ENCODE measurements at places on chromosomes 12 and 14. TPM values are rescaled to one million over a fixed set of nuclear protein-coding genes. Genes with fewer than 3 reads are reported as not detected.

Gene SDR39U1
- total RNA-seq = 74.7 TPM

Gene C12orf75
- total RNA-seq = 17.0 TPM

Gene PLEKHG7
- total RNA-seq = not detected

Gene SLC17A8
- total RNA-seq = not detected

Gene CLEC1A
- not detected for total RNA-seq

Gene GYS2
- not detected for total RNA-seq

Gene SMCO3
- not detected for total RNA-seq

Gene CLEC6A
- total RNA-seq = not detected

Gene SMARCC2
- 104 TPM for total RNA-seq

Gene FZD10
- total RNA-seq = not detected

Gene STXBP6
- not detected for total RNA-seq

Gene KRT3
- not detected for total RNA-seq

GRCh38 chr14:97021001-97021400, 223.8 kb downstream of the VRK1 start:
- DNase-seq = no peak
- H3K27me3 ChIP-seq = peaks cover 10% of the 10 kb centered on the region
- H3K27ac ChIP-seq = no peak overlapping the region
- H3K4me1 ChIP-seq = peaks cover 14% of the 10 kb centered on the region
- no peak overlapping the region for H3K4me3 ChIP-seq

- no peaks in the 10 kb centered on the region for H3K27me3 ChIP-seq
- peaks cover 24% of the 10 kb centered on the region for H3K4me1 ChIP-seq
- no peaks in the 10 kb centered on the region for H3K36me3 ChIP-seq
- H3K27ac ChIP-seq = no peak overlapping the region
- H3K4me3 ChIP-seq = no peak overlapping the region
Measured at GRCh38 chr12:89225401-89225800, 126.9 kb downstream of the DUSP6 start.

GRCh38 chr12:2826721-2827515, 7.9 kb downstream of the NRIP2 start:
- no peaks in the 10 kb centered on the region for H3K27me3 ChIP-seq
- H3K27ac ChIP-seq = no peak overlapping the region
- no peak overlapping the region for H3K4me3 ChIP-seq

GRCh38 chr12:75205558-75205957, 4.1 kb downstream of the KCNC2 start:
- H3K36me3 ChIP-seq = no peaks in the 10 kb centered on the region
- no peak overlapping the region for H3K4me3 ChIP-seq
- no peak for DNase-seq
- H3K4me1 ChIP-seq = peaks cover 14% of the 10 kb centered on the region
- H3K27ac ChIP-seq = no peak overlapping the region

GRCh38 chr12:52359621-52360061, 7.6 kb downstream of the KRT85 start:
- peaks cover 17% of the 10 kb centered on the region for H3K4me1 ChIP-seq
- no peak overlapping the region for H3K4me3 ChIP-seq
- no peaks in the 10 kb centered on the region for H3K27me3 ChIP-seq
- H3K36me3 ChIP-seq = no peaks in the 10 kb centered on the region

DNA sequence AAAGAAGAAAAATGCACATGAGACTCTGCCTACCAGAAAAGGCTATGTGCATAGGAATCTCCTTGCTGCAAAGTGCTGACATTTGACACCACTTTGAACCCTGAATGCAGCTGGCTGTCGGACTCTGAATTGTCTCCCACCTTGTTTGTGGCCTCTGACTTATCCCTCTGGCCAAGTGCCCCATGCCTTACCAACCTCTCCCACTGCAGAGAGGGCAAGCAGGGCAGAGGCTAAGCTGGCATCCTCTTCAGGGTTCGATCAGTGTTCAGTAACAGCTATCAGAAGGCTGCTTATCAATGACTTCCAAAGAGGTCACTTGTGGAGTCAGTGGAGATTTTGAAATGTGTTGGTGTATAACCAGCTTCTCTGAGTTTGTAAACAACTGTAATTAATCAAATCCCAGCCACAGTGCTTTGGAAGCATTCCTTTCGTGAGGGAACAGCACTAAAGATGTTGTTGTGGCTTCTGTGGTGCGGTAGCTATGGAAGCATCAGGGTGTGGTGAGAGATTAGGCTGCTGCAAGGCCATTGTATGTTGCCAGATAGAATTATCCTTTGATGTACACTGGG, 22.6 kb upstream of the BMP4 start:
- no peak for DNase-seq
- no peak overlapping the region for H3K27ac ChIP-seq
- peaks cover 6% of the 10 kb centered on the region for H3K27me3 ChIP-seq
- H3K4me3 ChIP-seq = no peak overlapping the region
- no peaks in the 10 kb centered on the region for H3K36me3 ChIP-seq

DNA sequence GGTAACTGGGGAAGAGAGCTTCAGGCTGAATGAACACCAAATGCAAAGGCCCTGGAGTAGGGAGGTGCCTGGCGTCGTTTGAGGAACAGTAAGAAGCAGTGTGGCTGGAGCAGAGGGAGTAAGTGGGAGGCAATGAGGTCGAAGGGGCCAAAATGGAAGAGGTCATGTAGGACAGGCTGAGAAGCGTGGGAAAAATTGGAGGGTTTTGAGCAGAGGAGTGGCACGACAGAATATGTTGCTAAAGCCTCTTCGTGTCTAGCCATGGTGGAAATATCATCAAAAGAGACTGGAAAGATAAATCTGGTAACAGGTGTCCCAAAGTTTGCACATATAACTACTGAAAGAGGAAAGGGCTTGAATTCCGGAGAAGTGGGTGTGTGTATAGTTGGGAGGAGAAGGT, 1.9 kb downstream of the TRIM9 start:
- peaks cover 5% of the 10 kb centered on the region for H3K27me3 ChIP-seq
- H3K27ac ChIP-seq = no peak overlapping the region
- H3K4me1 ChIP-seq = peaks cover 25% of the 10 kb centered on the region
- no peaks in the 10 kb centered on the region for H3K36me3 ChIP-seq
- H3K4me3 ChIP-seq = no peak overlapping the region
- no peak for DNase-seq

GRCh38 chr12:96131230-96131788, 62.9 kb upstream of the ELK3 start:
- H3K4me3 ChIP-seq = no peak overlapping the region
- H3K27ac ChIP-seq = no peak overlapping the region
- no peaks in the 10 kb centered on the region for H3K27me3 ChIP-seq
- DNase-seq = no peak

DNA sequence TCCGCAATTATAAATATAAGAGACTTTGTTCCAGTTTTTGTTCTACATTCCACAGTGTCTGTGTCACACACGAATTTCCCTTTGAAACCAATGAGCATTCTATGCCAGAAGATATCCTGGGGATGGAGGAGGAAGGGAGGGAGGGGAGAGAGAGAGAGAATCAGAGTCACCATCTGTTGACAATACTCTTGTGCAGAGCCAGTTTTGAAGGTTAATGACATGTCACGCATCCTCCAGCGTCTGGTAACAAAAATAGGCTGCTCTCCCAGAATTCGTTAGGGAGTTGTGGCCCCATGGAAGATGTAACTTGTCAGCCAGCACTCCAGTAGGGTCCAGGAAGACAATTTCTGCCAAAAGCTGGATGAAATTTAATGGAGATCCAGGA, 213.5 kb upstream of the KRR1 start:
- no peak for DNase-seq
- H3K27me3 ChIP-seq = no peaks in the 10 kb centered on the region
- H3K4me1 ChIP-seq = peaks cover 13% of the 10 kb centered on the region
- no peaks in the 10 kb centered on the region for H3K36me3 ChIP-seq

DNA sequence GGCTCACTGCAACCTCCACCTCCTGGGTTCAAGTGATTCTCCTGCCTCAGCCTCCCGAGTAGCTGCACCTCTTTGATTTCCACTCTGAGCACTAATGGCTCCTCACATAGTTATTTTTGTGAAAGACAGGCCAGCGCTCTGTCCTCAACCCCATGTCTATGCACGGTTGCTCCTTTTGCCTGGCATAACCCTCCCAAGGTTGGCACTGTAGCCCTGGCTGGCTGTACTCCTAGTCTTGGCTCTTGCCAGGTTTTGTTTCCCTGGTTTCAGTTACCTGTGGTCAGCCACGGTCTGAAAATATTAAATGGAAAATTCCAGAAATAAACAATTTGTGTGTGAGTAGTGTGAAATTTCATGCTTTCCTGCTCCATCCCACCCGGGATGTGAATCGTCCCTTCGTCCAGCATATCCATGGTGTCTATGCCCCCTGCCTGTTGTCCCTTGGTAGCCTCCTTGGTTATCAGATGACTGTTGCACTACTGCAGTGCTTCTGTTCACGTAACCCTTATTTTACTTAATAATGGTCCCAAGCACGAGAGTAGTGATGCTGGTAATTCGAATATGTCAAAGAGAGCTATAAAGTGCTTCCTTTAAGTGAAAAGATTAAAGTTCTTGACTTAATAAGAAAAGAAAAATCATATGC, 12.3 kb upstream of the DCD start:
- peaks cover 8% of the 10 kb centered on the region for H3K27me3 ChIP-seq
- H3K27ac ChIP-seq = no peak overlapping the region
- no peak for DNase-seq
- no peak overlapping the region for H3K4me3 ChIP-seq
- H3K4me1 ChIP-seq = no peaks in the 10 kb centered on the region

GRCh38 chr14:39094515-39094914, 8.5 kb downstream of the SEC23A start:
- no peak for DNase-seq
- no peak overlapping the region for H3K4me3 ChIP-seq
- H3K4me1 ChIP-seq = peaks cover 10% of the 10 kb centered on the region
- no peak overlapping the region for H3K27ac ChIP-seq

- DNase-seq = no peak
- peaks cover 10% of the 10 kb centered on the region for H3K27me3 ChIP-seq
- H3K36me3 ChIP-seq = no peaks in the 10 kb centered on the region
- no peaks in the 10 kb centered on the region for H3K4me1 ChIP-seq
Measured at GRCh38 chr12:15209782-15210181, 11.4 kb downstream of the RERG start.

GRCh38 chr12:47900131-47901062, 4.4 kb downstream of the VDR start:
- no peak for DNase-seq
- H3K36me3 ChIP-seq = no peaks in the 10 kb centered on the region
- peaks cover 71% of the 10 kb centered on the region for H3K4me1 ChIP-seq
- H3K27me3 ChIP-seq = no peaks in the 10 kb centered on the region
- H3K27ac ChIP-seq = no peak overlapping the region

DNA sequence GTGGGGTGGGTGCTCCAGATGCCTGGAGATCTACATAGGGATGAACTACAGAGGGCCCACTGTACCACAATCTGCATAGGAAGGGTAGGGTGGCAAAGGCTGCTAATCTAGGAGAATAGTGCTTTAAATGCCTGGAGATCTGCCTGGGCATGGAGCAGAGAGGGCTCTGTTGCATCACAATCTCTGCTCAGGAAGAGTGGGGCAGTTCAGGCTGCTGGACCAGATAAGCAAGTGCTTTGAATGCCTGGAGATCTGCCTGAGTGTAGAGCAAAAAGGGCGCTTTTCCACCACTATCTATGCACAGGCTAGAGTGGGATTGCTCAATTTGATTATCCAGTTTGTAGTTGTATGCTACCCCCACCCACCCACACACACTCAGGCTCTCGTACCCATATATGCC, 886.3 kb upstream of the SEL1L start:
- no peaks in the 10 kb centered on the region for H3K4me1 ChIP-seq
- no peaks in the 10 kb centered on the region for H3K27me3 ChIP-seq
- H3K4me3 ChIP-seq = no peak overlapping the region
- no peak for DNase-seq

DNA sequence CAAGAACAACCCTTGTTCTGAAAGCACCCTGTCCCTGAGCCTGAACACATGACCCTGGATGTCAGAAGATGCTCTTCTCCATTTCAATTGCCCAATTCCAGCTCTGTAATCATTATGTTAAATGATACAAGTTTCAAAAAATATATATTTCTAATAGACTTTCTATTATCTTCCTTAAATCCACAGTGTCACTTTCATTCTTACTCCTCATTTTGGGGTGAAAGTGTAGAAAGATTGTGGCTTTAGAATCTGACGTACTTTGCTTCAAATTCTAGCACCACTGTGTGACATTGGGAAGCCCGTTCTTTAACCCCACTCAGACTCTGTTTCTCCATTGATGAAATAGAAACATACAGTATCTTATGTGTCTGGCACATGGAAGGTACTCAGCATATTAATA, 83.2 kb downstream of the ETV6 start:
- peaks cover 38% of the 10 kb centered on the region for H3K4me1 ChIP-seq
- H3K4me3 ChIP-seq = no peak overlapping the region
- no peaks in the 10 kb centered on the region for H3K36me3 ChIP-seq
- H3K27me3 ChIP-seq = no peaks in the 10 kb centered on the region
- no peak for DNase-seq

DNA sequence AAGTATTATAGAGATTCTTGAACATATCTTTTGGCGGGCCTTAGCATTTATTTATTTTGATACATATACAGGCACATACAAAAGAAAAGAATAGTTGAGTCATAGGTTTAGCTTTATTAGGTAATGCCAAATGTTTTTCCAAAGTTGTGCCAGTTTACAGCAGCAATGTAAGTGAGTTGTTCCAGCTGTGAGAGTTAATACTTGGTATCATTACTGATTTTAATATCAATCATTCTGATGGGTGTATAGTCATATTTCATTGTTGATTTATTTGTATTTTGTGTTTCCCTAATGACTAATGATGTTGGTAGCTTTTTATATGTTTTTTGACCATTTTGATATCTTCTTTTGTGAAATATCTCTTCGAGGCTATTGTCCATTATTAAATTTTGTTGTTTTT, 122.4 kb downstream of the MIPOL1 start:
- H3K27ac ChIP-seq = no peak overlapping the region
- H3K4me3 ChIP-seq = no peak overlapping the region
- DNase-seq = no peak
- no peaks in the 10 kb centered on the region for H3K4me1 ChIP-seq
- no peaks in the 10 kb centered on the region for H3K27me3 ChIP-seq

DNA sequence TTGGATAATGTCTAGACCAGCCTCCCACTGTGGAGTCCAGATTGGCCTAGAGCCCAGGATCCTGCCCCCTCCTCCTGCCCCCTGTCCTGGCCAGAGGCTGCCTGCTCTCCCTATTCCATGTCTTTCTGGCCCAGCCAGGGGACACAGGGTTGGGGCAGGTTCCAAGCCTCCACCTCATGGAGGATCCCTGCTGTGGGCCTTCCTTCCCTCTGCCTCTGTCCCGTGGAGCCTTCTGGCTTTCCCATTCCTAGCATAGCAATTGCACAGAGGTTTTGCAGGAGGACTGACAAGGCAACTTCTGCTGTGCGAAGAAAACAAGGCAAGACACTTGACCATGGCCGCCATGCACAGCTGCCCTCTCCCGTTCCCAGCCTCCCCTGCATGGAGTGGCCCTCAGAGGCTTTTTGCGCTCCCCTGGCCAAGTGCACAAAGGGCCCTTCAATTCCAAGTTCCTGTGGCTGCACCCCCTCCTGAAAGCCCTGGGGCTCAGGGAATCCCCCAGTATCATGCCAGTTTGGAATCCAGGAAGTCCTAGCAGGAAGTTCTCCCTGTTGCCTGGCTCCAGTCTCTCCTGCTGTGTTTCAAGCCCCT, 42.1 kb downstream of the KRT80 start:
- no peaks in the 10 kb centered on the region for H3K36me3 ChIP-seq
- H3K4me1 ChIP-seq = peaks cover 33% of the 10 kb centered on the region
- no peaks in the 10 kb centered on the region for H3K27me3 ChIP-seq
- no peak for DNase-seq

Measured in CD4-positive, alpha-beta T cell (primary cell).